ENCODE measurements at places on chromosomes 3 and 15.

- no peak for DNase-seq
Observed at GRCh38 chr15:36359286-36359685, 220.1 kb upstream of the CDIN1 start.

DNA sequence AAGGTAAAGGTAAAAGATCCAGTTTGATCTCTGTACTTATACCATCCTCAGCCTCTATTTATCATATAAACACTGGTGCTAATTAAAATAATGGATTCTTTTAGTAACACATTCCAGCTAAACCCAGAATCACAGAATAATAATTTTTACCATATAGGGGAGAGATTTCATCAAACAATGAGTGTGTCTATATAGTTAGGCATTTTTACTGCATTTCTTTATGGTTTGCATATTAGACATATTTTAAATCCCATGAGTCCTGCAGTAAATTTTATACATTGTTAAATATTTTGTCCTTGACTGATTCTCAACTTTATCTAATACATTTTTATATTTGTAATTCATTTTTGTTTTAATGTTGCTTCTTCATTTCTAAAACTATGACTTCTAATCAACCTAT lies 323.7 kb upstream of the AGTR1 start:
- DNase-seq, result no peak

- DNase-seq, result peak; percentile 59
Observed at GRCh38 chr3:41652931-41653330, 309.0 kb downstream of the ULK4 start.

DNA sequence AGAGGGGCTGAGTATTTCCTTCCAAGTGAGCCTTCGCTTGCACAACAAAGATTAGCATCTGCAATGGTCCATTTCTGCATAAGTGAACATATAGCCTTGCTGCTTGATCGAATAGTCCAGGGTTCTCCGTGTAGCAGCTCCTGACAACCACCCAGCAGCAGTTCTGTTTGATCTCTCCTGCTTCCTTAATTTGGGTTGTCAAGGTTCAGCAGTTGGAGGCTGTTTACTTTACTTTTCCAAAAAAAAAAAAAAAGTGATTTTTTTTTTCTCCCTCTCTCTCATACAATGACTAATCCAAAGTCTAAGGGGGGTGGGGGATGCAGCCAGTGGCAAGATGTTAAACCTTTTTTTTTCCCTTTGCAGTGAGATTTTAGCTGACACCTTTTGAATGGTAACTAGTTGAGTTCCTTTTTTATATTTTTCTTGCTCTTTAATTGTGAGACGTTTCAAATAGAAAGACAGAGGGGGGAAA lies 3.6 kb downstream of the FOXP1 start:
- DNase-seq, result peak; percentile 32

GRCh38 chr3:197407526-197407925 lies 109.1 kb upstream of the DLG1 start:
- DNase-seq, result no peak

DNA sequence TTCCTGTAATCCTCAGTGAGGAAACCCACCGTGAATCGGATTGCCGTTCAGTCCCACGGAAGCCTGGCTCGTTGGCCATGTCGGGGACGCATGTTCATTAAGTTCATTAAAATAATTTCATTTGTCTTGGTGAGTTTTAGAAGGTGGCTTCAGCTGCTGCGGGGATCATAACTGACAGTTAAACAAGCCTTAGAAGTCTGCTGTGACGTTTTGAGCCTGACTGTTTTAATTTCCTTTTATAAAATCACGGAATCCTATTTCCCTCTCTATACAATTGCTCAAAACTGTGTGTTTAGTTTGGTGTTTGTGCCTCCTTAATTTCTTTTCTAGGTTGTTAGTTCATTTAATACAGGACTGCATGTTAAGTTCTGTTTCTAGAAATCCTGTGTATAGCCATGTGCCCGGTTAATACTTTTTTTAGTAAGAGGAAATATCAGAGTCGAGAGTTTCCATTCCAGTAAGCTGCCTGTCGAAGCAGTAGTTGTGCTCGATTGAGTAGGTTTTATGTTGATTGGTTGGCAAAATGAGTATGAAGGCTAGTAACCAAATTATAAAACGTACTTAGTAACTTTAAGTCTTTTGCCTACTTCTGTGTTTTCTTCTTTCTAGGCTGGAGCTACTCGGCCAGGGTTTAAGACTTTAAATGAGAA lies 705 bp downstream of the NIPA2 start:
- no peak for DNase-seq

GRCh38 chr3:85360742-85361387 lies 402.1 kb downstream of the CADM2 start:
- DNase-seq, result peak; percentile 77

- DNase-seq, result peak; percentile 98
Observed at GRCh38 chr15:90387534-90388461, at the start of gene IQGAP1. Gene IQGAP1, plus strand, starts transcription at chr15:90388242. Its CDS starts 100 bp downstream, at chr15:90388342.

DNA sequence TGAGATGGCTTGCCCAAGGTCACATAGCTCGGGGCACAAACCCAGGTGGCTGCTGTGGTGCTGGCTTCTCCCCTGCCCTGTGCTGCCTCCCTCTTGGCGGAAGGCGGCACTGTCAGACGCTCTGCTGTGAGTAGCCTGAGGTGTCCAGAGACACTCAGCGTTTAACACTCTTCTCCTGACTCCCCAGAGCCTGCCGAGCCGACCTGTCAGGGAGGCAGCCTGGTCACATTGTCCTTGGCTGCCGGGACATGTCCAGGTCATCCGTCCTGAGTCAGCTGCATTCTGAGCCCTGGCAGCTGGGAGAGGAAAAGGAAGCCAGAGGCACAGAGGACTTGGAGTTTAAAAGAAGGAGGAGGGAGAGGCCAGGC lies 4.7 kb downstream of the LMAN1L start:
- DNase-seq, result peak; percentile 81

DNA sequence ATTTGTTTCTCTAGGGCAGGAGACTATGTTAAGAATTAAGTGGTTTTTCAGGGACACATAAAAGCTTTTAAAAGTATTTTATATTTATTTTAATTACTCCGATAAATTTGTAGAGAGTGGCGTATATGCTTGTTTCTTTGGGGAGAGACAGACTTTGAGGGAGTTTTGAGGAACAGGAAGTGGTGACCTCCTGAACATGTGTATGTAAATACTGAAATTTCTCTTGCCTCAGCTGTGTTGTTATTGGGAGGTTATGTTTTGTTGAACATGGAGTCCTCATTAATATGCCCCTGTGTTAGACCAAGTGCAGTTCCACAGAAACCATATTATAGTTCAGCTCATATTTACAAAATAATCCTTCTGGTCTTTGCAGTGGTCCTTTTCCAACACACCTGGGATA lies 41.8 kb upstream of the UTS2B start:
- no peak for DNase-seq

GRCh38 chr3:46400000-46400734 lies 6.7 kb downstream of the CCR5AS start:
- peak; percentile 76 for DNase-seq

GRCh38 chr15:61685534-61685933 lies 374.7 kb downstream of the VPS13C start:
- no peak for DNase-seq

DNA sequence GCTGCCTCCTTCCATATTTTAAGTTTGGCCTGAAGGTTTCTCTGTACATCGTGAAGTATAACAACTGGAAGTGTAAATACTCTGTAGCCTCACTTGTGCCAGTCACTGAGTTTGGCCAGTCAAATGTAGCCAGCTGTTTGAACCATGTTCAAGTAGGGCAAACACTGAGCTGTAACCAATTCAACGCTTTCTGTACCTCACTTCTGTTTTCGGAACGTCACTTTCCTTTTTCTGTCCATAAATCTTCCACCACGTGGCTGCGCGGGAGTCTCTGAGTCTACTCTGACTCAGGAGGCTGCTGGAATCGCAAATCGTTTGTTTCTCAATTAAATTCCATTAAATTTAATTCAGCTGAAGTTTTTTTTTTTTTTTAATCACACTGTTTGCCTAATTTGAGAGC lies 88.8 kb upstream of the RARB start:
- no peak for DNase-seq

DNA sequence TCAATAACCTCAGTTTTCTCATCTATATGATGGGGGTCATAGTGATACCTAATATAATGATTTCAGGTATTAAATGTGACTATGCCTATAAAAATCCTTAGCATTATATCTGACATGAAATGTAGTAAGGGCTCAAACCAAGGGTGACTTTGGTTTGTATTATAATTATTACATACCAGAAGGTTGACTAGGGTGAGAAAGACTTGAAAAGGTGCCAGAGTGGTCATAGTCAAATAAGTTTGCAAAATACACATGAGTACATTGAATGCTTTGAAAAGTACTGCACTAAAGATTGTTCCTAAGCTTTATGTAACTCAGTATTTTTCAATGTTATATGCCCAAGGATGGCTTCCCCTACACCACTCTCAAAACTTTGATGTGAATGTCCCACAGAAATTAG lies 297.2 kb downstream of the ARPP21 start:
- no peak for DNase-seq

- DNase-seq, result no peak
Observed at GRCh38 chr3:72547183-72547582, 301.1 kb downstream of the SHQ1 start.

- DNase-seq, result no peak
Observed at GRCh38 chr3:8856721-8857120, 87.3 kb upstream of the OXTR start.

- DNase-seq, result no peak
Observed at GRCh38 chr15:51038162-51038973, 56.3 kb downstream of the TNFAIP8L3 start.

GRCh38 chr15:57054204-57054750 lies 135.8 kb downstream of the TCF12 start:
- no peak for DNase-seq

DNA sequence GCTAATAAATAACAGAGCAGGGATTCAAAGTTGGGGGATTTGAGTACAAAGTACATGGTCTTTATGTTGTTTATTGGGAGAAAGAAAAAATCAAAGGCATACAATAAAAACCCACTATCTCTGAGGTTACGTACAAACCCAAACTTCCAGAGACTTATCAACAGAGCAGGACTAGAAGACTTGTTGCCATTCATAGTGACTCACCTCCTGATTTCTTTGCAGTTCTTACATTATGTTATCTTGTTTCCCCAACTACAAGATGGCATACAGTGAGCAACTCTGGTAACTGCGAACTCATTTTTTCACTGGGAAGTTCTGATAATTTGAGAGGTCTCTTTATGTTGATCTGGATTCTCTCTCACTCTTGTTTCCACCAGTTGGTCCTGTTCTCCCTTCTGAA lies 80.6 kb upstream of the ETV5 start:
- DNase-seq, result no peak

- DNase-seq, result no peak
Observed at GRCh38 chr3:131038326-131038725, 11.6 kb downstream of the NEK11 start.

GRCh38 chr15:89125088-89125826 lies 37.0 kb downstream of the ABHD2 start:
- no peak for DNase-seq

- DNase-seq, result peak; percentile 99
Observed at GRCh38 chr3:50264383-50264963, 4.5 kb upstream of the SEMA3B start.

GRCh38 chr3:43079536-43080332 lies 26.1 kb downstream of the POMGNT2 start:
- DNase-seq, result no peak

DNA sequence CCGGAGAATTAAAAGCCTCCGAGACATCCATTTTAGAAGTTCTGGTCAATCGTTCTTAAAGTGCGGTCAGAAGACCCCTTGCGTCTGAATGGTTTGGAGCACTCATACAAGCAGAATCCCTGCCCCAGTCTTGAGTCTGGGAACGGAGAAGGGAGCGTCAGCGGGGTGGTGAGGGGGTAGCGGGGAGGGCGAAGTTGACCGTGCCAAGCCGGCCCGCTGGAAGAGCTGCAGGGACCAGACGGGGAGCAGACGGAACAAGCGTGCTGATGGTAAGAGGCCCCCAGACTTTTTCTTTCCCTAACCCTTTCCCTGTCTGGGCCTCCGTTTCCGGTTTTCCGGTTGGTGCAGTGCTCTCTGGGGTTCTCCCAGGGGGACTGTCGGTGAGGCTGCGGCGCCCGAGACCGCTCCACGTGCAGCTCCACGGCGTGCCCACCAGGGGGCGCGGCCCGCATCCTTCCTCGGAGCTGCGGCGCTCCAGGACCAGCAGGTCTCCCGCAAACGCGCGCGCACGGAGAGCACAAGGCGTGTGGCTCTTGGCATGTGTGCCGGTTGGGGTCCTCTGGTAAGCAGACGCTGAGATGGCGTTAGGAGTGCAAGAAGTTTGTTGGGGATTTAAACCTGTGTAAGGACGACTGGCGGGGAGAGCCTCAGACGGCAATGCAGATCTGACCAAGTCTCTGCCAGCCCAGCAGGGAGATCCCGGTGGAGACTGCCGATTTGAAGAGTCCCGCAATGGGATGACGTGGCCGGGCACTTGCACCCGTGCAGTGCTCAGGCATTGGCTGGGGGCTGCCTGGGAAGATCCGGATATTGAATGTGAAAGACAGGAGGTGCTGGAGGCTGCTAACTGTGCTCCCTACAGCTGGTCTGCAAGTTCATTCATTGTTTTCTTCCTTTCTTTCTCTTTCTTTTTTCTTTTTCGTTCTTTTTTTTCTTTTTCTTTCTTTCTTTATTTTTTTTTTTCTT lies 19.2 kb upstream of the CORO2B start:
- DNase-seq, result peak; percentile 93

DNA sequence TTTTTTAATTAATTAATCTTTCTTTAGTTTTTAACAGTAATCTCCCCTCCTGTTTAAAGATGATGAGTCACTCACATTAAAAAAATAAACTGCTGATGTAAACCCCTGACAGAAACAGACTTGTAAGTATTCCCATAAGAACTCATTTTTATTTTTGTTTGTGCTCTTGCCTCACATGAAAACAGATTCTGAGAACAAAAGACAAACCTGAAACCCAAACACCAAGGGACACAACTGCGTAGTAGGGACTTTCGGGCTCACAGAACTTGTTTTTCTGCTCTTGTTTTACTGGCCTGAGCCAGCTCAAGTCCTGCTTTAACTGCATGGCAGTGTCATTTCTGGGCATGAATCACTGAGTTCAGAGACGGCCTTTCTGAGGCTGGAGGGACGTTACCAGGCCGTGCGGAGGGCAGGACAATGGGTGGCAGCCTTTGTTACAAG lies 600.8 kb downstream of the FOXP1 start:
- peak; percentile 45 for DNase-seq

DNA sequence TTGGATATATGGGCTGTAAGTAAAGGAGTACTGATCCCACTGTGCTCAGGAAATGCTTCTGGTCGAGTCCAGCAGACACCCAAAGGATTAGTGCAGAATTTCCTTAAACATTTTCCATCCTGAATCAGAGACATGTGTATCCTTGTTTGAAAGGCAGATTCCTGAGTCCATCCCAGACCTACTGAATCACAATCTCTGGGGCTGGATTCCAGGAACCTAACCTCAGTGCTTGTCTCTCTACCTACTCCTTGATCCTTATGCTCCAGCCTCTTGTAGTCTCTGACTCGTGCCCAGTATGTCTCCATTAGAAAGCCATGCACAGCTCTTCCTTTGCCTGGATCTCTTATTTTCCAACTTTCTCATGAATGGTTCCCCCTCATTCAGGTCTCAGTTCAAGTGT lies 585.8 kb downstream of the NLGN1 start:
- DNase-seq, result no peak

GRCh38 chr15:52466134-52466701 lies 62.5 kb downstream of the MYO5A start:
- DNase-seq, result peak; percentile 18

GRCh38 chr3:46433841-46434240 lies 26.8 kb downstream of the CCRL2 start:
- DNase-seq, result no peak
